ENCODE measurements at places on chromosomes 12 and 14.

- DNase-seq: no peak
Observed at GRCh38 chr14:61884711-61885110, 122.5 kb downstream of the SNAPC1 start.

GRCh38 chr14:71658261-71658860, 273.9 kb upstream of the RGS6 start:
- no peak for DNase-seq

- no peak for DNase-seq
Observed at GRCh38 chr14:87630846-87631245, 362.1 kb downstream of the GALC start.

DNA sequence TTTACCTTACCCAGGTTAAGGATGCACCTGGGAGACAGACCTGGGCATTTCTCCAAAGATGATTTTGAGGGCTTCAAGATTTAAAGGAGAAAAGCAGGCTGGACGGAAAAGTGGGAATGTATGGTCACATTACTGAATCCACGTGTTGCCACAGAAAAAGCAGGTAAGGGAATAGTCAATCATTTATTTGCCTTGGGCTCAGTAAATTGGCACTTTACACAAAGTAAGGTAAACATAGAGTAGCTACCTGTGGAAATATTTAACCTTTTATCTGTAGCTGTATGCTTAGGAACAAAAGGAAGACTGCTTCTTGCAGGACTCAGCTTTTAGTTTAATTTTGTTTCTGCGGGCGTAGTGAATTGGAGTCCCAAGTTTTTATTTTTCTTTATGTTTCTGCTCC, 153.3 kb downstream of the SLCO1B3 start:
- no peak for DNase-seq

- peak; percentile 46 for DNase-seq
Observed at GRCh38 chr12:27733052-27733656, 22.5 kb downstream of the MRPS35 start.
